GM04504 (cell line): ENCODE measurements at places on chromosomes 3 and 15.
A peak's percentile ranks its signal among the peaks of the same experiment; 100 is the strongest.

DNA sequence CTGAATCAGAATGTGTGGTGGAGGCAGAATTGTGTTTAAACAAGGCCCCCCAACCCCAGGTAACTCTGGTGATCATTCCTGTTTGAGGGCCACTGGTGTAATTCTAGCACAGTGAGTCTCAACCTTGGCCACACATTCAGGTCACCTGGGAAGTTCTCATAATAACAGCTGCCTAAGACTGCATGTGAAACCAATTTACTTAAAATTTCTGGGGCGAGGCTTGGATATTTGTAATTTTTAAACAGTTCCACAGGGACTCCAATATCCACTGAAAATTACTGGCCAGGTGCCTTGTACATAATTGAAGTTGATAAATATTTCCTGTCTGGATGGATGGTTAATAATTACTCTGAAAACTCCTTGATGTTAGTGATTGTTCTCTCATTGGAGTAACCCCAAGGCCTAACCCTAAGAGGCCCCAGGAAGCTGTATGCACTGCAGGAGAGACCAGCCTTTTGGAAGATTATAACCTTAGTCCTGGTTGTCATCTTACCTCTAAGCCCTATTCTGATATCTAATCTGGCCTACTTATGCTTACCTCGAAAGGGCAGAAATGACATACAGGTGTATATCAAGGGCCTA is 25.7 kb upstream of the EPHB1 start:
- DNase-seq: no peak

DNA sequence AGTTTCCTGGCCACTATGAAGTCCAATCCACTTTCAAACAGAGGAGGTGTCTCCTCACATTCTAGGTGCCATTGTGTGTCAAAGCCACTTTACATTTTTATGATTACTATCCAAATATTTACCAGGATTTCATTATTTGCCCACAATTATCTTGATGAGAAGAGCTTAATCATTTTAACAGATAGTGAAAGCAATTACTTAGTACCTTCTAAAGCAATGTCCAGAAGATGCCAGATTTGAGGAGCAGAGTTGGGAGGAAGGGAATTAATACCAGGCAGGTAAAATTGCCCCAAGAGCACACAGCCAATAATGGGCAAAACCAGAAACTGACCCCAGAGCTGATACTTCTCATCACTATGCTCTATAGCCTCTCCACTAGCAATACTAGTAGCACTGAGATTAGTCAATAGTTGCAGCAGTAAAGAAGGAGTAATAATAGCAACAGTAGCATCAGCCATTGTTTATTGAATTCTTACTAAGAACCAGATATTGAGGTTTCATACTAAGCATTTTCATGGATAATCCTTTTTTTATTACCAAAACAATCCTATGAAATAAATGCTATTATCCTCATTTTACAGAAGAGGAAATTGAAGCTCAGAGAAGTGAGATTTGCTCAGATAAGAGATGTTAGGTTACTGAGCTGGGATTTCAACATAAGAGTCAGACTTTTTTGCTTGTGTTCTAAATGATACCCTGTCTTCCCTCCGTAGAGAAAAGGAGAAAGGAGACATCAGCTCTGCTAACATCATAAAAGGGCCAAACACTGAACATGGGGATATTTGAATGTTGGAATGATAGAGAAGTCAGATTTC is 509.3 kb upstream of the CFAP20DC start:
- no peak for DNase-seq

- no peak for DNase-seq
These were observed 372.4 kb downstream of the FOXP1 start for GRCh38 chr3:71211083-71211482.

GRCh38 chr3:182509844-182510460 is 283.4 kb upstream of the ATP11B start:
- no peak for DNase-seq

DNA sequence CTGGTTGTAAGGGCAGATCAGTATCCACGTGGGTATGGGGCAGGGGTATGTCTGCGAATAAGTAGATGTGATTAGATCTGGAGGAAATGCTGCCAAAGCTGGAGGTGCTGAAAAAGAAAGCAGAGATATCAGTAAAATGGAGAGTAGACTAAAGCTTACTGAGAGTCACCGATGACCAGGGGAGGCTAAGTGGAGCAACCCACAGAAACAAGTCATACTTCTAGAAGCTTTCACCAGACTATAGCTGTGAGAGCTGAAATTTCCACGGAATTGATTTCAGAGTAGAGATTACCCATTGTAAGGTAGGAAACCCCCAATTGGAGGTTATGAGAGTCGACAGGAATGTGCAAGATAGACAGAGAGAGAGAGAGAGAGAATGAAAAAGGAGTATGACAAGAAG is 27.5 kb downstream of the ONECUT1 start:
- DNase-seq: no peak

DNA sequence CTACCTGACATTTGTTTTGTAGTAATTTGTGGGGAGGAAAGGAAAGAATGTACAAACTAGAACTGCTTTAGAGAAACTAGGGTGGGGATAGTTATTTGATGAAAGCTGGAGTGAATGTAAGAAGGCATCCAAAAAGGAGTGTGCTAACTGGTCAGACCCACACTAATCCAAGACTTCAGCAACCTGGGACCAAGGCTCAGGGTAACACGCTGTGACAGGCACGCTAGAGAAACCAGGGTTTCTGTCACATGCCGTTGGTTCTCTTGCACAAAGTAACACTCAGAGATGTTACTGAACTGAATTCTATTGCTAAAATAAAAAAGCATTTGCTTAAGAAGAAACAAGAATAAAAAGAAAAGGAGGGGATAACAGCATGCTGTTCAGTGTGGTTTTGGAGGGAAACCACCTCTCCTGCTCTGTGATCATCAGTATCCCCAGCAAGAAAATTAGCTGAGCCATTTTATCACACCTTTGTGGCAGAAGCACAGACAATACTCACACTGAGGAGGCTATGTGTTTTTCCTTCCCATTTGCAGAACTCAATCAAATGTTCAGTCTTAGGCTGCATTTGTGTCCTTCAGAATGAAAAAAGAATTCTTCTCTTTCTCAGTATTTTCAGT is 2.8 kb upstream of the CCDC80 start:
- DNase-seq: no peak

DNA sequence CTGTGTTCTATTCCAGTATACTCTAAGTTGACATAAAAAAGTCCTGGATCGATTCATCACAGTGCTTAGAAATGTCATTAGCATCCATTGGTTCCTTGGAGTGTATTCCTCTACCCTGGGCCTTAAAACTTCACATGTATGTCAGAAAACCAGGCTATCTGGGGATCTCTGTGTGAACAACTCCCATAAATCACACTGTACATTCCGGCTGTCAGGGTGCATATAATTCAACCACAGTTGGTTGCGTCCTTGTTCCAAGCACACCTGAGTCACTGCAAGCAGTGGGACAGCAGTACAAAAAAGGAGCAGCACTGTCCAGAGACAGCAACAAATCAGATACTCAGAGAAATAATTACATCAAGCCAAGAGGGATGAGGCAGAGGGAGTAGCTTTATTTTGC is 52.4 kb downstream of the PDZRN3 start:
- DNase-seq: no peak

GRCh38 chr15:83422541-83422940 is 24.6 kb upstream of the SH3GL3 start:
- no peak for DNase-seq

- no peak for DNase-seq
These were observed 48.7 kb downstream of the MYO5C start for GRCh38 chr15:52246686-52247431.

DNA sequence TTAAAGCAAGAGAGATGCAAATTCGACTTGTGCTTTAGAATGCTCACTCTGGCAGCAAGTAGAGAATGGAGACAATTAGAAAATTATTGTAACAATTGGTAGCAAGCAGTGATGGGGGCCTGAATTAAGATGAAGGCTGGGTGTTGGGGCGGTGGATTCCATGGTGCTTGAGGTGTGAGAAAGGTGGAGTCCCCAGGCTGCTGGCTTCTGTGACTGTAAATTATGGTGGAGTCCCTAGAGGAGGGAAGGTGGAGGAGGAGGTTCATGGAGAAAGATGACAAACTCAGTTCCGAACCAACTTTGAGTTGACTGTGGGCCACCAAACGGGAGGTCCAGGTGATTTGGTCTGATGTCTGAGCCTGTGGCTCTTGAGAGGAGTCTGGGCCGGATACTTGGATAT is 10.7 kb upstream of the SMAD3 start:
- DNase-seq: no peak

DNA sequence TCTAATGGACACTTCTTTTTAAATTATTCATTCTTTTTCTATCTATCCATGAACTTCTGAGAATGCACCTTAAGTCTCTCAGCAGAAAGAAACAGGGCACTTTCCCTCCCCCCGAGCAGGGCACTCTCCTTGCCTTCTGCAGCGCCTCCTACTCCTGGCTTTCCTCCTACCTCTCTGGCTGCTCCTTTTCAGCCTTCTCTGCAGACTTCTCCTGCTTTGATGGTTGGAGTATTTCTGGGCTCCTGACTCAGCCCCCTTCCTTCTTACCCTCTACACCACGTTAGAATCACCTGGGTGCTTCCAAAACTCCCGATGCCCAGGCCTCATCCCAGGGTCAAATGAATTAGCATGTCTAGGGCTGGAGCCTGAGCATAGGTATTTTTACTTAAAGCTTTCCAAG is 3.4 kb downstream of the SCN5A start:
- no peak for DNase-seq

GRCh38 chr15:86278586-86278985 is 198.9 kb downstream of the AGBL1 start:
- no peak for DNase-seq

DNA sequence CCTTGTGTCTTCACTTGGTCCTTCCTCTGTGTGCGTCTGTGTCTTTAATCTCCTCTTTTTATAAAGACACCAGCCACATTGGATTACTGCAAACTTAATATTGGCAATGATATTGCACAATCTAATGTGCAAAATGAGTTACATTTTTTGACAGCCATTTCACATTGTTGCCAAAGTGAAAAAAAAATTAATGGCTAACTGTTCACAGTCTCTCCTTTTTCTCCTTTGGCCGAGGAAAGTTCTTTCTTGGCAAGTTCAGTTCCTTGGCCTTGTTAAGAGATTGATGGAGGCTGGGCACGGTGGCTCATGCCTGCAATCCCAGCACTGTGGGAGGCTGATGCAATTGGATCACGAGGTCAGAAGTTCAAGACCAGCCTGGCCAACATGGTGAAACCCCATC is 62.2 kb upstream of the ZNF280D start:
- DNase-seq: no peak

GRCh38 chr15:50697109-50697797 is 10.7 kb upstream of the TRPM7 start:
- DNase-seq: no peak

DNA sequence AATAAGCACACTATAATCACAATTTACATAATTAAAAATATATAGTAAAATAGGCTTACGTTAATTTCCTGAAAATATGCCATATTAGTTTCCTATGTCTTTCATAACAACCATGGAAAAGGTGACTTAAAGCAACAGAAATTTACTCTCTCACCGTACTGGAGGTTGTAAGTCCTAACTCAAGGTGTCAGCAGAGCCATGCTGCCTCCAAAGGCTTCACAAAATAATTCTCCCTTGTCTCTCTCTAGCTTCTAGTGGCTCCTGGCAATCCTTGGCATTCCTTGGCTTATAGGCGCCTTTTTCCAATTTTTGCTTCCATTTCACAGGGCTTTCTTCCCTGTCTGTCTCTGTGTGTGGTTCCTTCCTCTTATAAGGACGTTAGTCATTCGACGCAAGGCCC is 7.6 kb downstream of the SI start:
- no peak for DNase-seq

- DNase-seq: peak; percentile 12
These were observed 284.8 kb upstream of the CFAP20DC start for GRCh38 chr3:59334585-59334984.

GRCh38 chr3:116444819-116445310 is 422 bp downstream of the LSAMP start:
- no peak for DNase-seq

DNA sequence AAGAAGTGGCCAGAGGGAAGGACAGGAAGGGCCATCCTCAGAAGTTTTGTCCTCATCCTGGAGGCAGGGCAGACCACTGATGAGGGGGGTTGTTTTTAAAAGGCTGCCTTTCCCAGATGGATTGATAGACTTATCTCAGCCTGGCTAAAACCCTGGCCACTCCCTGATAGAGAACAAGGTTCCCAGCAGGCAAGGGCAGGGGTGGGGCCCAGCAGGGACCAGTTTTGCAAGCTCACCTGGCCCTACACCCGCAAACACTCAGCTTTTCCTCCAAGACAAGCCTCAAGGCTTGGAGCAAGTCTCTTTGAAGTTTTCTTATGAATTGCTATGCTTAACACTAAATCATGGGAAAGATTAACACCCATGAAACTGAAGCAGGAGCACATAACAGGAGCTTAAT is 9.1 kb downstream of the LIPC start:
- no peak for DNase-seq

DNA sequence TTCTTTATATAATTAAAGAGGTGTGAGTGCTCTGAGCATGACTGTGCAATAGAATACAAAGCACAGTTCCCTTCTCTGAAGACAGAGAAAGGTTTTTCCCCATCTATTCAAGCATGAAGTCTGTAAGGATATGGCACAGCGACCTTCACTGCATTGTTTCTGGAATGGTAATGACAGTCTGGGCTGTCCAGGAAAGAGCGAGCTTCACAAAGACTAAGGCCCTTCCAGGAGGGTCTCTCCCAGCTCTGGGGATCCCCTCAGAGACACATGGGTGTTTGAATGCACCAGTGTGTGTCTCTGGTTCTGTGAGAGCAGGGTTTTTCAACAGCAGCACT is 179.9 kb upstream of the NR2E3 start:
- no peak for DNase-seq

DNA sequence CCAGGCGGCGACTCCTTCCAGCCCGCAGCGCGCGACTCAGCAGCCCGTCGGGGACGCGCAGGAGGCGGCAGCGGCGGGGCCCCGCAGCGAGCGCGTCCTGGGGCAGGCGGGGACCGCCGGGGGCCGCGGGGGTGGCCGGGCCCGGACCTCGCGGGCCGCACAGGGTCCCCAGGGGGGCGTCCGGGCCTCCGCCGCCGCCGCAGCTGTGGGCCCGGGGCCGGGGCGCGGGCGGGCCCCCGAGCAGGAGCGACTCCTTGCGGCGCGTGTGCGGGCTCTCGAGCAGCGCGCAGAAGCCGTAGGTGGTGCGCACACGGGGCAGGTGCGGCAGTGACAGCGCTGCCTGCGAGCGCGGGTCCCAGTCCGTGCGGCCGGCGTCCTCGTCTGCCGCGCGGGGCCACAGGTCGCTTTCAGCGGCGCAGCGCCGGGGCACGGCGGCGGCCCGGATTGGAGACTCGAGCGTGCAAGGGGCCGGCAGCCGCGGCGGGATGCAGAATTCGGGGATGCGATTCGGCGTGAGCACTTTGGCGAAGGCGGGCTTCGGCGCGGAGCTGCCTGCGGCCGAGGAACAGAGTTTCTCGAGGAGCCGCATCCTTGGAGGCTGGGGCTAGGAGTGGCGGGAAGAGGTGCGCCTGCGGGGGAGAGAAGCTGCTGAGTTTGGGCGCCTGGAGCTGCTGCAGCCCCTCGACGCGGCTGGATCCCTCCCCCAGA is 535 bp downstream of the C2CD4B start:
- no peak for DNase-seq

DNA sequence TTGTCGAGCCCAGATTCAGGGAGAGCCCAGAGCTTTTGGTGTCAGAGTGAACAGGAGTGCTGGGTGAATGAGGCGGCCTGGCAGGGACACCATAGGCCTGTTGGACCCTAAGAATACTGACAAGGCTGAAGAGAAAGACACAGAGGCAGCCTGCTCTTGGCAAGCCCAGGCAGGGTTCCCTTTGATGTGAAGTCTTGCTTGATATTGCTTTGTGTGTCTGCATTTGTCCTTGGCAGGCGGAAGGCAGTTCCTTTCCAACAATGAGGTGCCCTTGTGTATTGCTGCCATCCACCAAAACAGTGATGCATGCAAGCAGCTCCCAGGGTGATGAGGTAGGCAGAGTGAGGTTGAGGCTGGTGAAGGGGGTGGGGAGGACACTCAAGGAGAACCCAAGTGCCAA is 152.7 kb upstream of the TSC22D2 start:
- no peak for DNase-seq
